ENCODE measurements at places on chromosomes 1 and 21.

- DNase-seq = no peak
Observed at GRCh38 chr1:89719502-89720306, 86.8 kb downstream of the LRRC8C start.

- no peak for DNase-seq
Observed at GRCh38 chr1:87647430-87648177, 318.9 kb downstream of the LMO4 start.

GRCh38 chr1:160101717-160102522 lies 3.5 kb upstream of the IGSF8 start:
- no peak for DNase-seq

- DNase-seq = no peak
Observed at GRCh38 chr1:40454873-40455272, 4.6 kb downstream of the ZFP69B start.

DNA sequence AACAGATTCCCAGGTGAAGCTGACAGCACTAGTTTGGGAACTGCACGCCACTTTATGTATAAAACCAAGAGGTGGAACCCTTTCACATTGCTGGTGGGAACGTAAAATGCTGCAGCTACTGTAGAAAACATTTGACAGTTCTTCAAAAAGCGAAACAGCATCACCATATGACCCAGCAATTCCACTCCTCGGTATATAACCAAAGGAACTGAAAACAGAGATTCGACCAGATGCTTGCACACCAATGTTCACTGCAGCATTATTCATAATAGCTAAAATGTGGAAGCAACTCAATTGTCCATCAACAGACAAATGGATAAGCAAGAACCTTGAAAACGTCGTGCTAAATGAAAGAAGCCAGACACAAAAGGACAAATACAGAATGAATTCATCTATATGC lies 17.5 kb downstream of the RSPH1 start:
- no peak for DNase-seq

DNA sequence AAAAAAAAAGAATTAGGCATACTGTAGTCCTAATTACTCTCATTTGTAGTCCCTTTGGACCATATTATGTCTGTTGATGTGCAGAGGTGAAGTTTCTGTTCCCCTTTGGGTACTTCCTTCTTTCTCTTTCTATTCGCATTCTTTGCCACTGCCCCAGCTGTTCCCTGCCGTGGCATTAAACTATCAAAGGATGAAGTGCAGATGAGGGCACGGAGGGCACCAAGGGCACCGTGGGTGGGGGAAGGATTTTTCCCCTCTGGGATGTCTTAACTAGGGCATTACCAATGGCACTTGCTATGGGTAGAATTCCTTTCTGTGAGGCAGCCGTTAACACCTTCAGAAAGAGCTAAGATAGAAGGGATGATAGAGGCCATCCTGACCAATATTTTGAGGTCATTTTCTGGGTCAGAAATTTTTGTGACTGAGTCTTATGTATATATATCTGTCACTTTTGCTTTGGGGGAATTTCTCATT lies 4.9 kb upstream of the MAPKAPK2 start:
- no peak for DNase-seq

GRCh38 chr1:223659711-223660110 lies 5.8 kb downstream of the CAPN8 start:
- no peak for DNase-seq

GRCh38 chr1:187566354-187566753 lies 737.6 kb downstream of the PLA2G4A start:
- no peak for DNase-seq

GRCh38 chr1:204514828-204515227 lies 1.4 kb upstream of the MDM4 start:
- no peak for DNase-seq

DNA sequence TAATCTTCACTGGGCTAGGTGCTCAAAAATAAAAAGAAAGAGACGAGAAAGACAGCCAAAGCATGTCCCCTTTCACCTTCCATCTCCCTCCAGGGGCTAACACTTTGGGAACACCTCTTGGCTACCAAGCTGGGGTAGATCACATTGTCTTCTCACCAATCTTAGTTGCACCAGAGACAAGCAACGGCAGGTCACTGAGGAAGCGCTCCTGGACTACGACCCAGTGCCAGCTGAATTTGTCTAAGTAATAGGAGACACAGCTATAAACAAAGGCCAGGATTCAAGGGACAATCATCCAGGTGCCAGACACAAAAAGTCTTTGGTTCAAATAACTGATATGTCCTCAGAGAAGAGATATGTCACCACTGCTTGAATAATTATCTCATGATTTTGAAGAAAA lies 100.4 kb downstream of the SLC45A1 start:
- no peak for DNase-seq

- no peak for DNase-seq
Observed at GRCh38 chr21:32083197-32083596, 195.7 kb downstream of the MIS18A start.

GRCh38 chr21:45154511-45155508 lies 80.4 kb downstream of the ADARB1 start:
- peak; percentile 30 for DNase-seq
